H1 (cell line): ENCODE measurements at places on chromosomes 16 and 17.
A peak's percentile ranks its signal among the peaks of the same experiment; 100 is the strongest.

DNA sequence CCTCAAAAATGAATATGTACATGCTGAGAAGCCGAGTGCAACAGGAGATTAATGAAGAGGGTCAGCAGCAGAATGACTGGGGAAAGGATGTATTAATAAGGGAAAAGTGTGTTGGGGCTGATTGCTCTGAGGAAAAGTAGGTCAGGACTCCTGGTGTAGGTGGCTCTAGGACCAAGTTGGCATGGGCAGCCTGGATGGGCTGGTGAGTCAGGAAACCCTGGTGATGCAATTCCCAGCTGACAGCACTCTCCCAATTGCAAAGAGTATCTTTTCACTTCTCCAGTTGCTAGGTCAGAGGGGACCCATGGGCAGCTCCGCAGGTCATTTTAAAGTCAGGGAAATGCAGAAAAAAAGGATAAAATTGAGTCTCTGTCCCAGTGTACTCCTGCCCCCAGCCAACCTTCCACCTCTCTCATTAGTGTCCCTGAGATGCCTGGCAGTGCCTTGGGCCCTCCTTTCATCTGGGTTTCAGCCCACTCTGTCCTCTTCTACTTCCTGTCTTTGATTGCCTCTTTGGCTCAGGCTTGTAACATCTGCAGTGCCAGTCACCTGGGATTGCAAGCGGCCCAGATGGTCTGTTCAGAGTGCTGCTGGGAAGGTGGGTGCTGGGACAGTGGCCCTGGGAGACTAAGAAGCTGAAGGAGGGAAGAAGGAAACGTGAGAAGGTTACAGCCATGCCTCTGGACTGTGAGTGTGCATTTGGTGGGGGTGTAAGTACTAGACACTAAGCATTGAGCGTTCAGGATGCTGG, 2177.2 kb downstream of the TP53TG3F start:
- no peak for DNase-seq

DNA sequence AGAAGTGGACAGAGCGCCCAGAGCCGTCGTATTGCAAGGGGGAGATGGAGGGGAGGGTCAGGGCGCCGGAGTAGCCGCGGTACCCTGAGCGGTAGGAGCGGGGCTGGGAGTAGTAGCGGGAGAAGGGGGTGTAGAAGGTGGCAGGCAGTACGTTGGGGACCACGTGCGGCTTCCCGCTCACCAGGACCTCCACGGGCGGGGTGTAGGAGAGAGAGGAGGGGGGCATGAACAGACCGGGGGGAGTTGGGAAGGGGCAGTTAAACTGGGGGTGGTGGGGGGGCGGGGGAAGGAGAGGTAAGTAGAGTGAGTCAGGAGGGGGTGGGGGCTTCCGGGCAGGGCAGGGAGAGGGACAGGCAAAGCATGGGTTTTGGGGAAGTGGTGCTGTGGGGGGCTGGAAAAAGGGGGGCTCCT, 16.8 kb downstream of the ST6GALNAC2 start:
- DNase-seq, result no peak

- DNase-seq, result no peak
These were observed 23.5 kb downstream of the CFAP97D1 start for GRCh38 chr17:43803758-43804157.

DNA sequence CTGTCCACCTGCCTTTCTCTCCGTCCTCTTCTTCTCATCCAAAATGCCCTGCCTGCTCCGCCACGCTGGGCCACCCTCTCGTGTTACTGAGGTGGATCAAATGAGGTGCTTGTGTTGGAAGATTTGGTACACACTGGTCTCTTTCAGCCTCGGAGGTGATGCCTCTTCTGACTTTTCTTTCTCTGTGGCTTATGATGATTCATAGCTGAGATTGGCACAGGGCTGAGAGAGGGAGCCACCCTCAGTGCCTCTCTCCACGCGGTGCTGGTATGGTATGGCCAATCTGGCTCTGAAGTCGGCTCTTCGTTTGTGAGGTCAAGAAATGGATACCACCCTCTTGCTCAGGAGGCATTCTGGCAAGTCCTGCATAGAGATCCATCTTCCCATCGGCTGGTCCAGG, 82.4 kb downstream of the PLCG2 start:
- DNase-seq, result no peak

GRCh38 chr16:30481381-30481780, 8.8 kb downstream of the ITGAL start:
- DNase-seq, result no peak

DNA sequence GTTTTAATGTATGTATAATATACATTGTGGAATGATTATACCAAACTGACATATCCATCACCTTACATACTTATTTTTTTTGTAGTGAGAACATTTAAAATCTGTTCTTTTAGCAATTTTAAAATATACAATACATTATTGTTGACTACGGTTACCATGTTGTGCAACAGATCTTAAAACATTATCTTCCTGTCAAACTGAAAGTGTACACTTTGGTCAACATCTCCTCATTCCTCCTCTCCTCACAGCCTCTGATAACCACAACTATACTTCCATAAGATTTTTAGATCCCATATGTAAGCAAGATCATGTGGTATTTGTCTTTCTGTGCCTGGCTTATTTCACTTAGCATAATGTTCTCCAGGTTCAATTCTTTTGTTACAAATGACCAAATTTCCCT, 7.5 kb upstream of the DNAJA2 start:
- DNase-seq, result no peak

DNA sequence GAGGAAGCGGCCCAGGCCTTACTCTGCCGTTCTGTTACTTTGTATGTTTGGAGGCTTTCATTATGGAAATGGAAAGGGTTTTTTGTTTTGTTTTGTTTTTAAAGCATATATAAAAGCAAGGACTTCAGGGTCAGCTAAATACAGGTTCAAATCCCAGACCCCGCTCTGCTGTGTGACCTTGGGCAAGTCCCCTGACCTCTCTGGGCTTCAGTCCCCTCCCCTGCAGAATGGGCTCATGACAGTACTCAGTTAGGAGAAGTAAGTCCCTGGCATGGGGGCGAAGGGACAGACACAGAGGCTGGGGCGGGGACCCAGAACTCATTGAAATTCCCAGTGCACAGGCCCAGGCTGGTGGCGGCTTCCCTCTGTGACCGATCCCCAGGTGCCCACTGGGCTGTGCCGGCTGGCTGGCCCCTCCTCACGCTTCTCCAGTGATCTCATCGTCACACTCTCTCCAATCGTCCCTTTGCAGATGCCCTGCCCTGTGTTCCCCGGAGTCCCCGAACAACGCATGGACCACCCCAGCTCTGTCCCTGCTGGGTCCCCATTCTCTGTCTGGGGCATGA, 979 bp upstream of the CIBAR2 start:
- DNase-seq, result no peak

DNA sequence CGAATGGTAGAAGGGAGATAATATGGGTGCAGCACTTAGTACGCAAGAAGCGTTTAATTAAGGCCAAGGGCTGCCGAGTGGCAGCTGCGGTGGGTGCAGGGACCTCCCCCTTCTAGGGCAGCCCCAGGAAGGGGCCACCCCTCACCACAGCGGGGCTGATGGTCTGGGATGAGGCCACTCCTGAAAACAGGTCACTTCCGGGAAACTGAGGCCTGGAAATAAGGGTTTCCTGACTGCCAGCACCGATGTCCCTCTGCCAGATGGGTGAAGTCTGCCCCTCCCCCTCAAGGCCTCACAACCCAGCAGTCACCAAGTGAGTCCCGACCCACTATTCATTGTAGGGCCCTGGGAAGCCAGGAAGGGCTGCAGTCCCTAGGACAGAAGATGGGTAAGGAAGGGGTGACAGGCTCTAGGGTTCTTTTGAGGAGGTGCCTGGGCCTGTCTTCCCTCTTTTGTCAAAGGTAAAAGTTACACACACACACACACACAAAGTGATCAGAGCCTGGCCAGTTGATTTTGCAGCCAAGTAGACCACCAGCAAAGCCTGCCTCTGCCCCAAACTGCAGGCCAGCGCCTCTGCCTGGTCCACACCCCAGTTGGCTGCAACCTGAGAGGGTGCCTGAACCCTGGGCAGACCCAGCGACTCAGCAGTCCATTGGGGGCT, 12.5 kb downstream of the SREBF1 start:
- no peak for DNase-seq

DNA sequence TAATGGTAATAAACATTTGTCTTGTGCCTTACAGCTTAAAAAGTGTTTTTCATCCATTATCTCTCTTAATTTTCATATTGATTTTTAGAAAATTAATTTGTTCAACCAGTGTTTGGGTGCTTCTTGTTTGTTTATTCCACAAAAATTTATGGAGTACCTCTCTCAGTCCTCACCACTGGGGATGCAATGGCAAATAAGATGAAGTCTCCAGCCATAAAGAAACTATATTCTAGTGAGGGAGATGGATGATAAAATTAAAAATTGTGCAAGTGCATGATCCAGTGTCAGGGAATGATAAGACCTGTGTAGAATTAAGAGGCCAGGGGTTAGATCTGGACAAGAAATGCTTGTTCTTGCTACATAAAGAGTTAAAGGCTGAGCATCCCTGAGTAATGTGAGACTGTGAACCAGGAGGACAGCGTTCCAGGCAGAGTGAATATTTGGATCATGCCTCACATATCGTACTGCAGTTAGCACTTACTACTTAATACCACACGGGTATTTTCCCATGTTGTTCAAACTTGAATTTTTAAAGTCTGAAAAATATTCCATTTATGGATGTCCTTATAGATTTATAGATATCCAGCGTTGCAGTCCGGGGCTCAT, 535.7 kb upstream of the HSBP1 start:
- DNase-seq, result no peak

DNA sequence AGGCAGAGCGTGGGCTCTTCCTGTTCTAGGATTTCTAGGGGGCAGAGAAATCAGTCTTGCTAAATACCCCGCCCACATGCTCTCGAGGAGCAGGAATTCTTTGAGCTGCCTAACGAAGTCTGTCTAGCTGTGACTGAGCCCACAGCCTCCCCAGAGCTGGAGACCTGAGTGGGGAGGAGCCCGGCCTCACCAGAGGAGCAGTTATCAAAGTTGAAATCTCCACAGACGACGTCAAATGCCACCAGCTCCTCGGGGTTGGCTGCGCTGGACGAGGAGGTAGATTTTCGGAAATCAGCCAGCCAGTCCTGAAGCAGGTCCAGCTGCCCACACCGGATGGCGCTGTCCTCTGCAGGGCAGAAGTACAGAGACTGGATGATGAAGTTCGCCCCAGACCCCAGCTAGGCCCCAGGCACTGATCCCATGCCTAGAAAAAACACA, 53.8 kb downstream of the PRMT7 start:
- DNase-seq, result peak; percentile 78

DNA sequence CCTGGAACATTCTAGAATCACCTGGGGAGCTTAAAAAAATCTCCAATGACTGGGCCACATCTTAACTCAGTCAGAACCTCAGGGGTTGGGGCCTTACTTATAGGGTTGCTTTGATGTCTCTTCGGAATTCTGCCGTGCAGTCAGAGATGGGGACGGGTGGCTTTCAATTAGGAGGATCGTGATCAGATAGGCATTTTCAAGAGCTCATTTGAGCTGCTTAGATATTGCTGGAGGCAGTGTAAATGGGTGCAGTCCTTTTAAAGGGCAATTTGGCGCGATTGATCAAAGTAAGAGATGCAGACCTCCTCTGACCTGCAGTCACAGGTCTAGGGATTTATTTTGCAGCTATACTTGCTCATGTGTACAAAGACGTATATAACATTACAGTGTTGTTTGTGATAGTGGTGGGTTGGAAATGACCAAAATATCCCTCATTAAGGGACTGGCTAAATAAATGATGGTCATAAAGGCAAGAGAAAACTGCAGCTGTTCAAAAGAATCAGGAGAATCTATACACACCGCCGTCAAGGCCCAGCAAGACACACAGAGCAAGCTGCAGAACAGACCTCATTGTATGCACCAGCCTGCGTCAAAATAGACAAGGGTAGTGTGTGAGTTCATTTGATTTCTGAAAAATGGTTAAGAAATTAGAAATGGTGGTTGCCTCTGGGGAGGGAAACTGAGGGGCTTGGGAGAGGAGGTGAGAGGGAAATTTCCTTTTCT, 6.3 kb upstream of the KCNG4 start:
- DNase-seq, result no peak

- DNase-seq, result no peak
These were observed 17.7 kb downstream of the SLC7A5 start for GRCh38 chr16:87851601-87852000.
